Cerebellar nuclear complex (tissue), 1 donor: ENCODE measurements at places on chromosomes 12 and 14.

GRCh38 chr12:132506328-132507160 is 16.6 kb downstream of the FBRSL1 start:
- DNase-seq = no peak

GRCh38 chr14:32230181-32230580 is 27.1 kb upstream of the RNU6-8 start:
- no peak for DNase-seq

DNA sequence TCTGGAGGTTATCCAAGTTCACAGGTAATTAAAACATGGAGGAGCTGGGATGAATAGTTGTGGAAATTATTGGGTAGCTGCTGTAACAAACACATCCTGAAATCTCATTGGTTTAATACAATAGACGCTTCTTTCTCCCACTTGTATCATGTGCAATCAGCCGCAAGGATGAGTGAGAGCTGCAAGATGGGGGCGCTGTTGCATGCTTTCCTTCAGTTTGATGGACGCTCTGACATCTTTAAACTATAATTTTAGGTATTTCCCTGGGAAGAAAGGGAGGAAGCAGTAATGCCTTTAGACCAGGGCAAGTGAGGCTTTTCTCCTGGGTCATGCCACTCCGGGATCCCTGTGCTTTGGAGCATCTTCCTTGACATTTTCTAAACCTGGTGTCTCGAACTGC is 178.7 kb downstream of the PAWR start:
- DNase-seq = no peak

GRCh38 chr12:12803186-12803585 is 10.0 kb upstream of the DDX47 start:
- no peak for DNase-seq

DNA sequence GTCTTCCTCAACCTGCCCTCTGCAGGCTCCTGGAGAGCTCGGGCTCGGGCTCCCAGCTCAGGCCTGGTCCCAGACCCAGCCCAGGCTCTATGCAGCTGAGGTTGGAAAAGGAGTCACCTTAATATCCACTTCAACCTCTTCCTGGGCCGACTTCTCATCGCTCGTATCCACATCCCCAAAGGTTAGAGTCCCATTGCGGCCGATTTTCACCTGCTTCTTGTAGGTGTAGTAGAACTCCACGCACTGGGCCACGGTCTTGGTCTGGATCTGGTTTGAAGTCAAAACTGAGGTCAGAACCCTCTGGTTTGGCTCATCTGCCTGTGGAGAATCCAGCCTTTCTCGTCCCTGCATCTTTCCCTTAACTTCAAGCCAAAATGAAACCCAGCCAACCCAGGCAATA is 8.4 kb upstream of the PNMA1 start:
- DNase-seq = no peak

- DNase-seq = no peak
Observed at GRCh38 chr12:108852674-108853309, 4.6 kb downstream of the SSH1 start.

DNA sequence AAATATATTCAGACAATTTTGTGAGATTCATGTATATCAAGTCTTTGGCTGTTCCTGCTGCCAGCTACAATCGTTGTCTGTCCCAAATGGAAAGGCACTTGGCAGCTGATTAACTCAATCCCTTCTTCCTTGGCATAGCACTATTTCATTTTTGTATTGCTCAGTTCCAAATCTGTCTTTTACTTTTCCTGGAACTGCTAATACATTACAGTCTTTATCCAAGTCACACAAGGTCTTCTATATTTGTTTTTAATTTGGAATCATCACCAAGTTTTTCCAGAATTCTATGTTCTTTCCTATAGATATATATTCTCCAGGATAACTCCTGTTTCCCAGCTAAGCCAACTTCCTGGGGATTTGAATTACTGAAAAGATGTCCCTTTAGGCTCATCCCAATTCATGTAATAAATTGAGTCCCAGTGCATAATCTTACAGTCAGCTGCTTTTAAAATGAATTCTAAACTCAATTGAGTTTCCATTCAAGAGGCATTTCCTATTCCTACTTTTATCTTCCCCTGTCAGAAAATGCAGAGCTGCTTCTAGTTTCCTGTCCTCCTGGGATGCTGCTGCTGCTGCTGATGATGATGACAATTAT is 45.9 kb downstream of the DYRK2 start:
- DNase-seq = no peak

- no peak for DNase-seq
Observed at GRCh38 chr14:85549697-85550096, 19.8 kb downstream of the FLRT2 start.

DNA sequence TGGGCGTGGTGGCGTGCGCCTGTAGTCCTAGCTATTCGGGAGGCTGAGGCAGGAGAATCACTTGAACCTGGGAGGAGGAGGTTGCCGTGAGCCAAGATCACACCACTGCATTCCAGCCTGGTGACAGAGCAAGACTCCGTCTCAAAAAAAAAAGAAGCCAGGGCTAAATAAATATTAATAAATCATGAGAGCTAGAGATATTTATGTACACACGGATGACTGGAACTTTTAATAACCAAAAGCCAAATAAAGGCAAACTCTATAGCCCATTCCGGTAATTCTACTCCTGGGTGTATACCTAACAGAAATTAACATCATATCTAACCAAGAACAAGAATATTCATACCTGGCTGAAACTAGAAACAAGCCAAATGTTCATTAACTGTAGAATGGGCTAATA is 7.7 kb upstream of the TRAFD1 start:
- DNase-seq = no peak

GRCh38 chr12:68236421-68237059 is 10.9 kb upstream of the IL26 start:
- no peak for DNase-seq

- DNase-seq = no peak
Observed at GRCh38 chr12:117178301-117178700, 12.0 kb downstream of the FBXO21 start.

GRCh38 chr12:13278249-13278787 is 81.8 kb downstream of the EMP1 start:
- DNase-seq = no peak

DNA sequence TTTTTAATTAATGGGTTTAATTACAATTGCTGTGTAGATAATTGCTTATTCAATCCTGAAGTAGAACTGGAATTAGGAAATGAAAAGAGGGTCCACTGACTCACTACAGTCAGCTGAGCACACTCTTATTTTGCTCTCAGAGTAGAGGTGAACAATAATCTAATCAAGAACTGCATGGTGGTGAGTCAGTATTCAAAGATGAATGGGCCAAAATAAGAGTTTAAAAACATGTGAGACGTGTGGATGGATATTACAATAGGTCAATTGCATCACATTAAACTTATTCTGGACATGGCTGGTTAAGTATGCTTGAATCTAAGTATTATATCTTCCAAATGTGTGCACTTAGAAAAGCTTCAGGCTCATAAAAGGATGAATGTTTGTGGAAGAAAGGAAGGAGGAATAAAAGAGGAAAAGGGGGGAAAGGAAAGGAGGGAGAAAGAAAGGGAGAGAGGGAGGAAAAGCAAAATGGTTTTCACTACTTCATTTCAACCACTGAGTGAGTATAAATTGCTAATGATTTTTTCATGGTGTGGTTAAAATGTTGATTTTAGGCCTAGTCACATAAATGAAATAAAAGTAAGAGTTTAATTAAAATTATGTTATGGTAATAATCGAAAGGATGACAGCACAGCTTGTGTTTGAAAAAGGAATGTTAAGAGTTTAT is 27.0 kb upstream of the EEA1 start:
- DNase-seq = no peak

DNA sequence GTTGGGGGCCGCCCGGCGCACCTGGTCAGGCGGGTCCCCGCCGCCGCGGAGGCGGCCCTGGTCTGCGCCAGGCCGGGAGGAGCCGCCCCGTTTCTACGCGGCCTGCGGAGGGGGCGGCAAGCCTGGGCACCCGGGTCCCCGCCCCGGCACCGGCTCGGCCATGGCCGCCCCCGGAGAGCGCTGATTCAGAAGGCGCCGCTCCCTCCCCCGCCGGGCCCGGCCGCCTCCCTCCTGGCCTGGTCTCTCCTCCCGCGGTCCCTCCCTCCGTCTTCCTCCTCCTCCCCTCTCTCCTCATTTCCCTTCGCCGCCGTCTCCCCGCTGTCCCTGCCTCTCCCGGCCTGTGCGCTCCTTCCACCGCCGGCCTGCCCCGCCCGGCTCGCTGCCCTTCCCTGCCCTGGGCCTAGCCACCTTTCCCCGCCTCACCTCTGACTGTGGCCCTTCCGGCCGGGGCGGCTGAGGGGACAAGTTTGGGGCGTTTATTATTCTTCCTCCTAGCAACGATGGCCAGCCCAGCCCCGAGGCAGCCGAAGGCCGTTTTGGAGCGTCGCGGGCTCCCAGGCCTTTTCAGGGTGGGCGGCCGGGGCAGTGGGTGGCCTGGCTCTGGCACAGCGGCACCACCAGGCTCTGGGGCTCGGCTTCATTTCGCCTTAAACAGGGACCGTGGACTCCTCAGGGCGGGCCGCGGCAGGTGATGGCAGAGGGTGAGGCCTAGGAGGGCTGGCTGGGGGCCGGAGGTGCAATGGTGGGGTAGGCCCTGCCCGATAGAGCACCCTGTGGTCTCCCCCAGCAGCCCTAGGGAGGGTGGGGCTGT is 768 bp downstream of the CEP170B start:
- DNase-seq = no peak
